ENCODE measurements at places on chromosomes 11 and 22.

- no peak for DNase-seq
Observed at GRCh38 chr11:14552089-14552488, 31.9 kb upstream of the PSMA1 start.

DNA sequence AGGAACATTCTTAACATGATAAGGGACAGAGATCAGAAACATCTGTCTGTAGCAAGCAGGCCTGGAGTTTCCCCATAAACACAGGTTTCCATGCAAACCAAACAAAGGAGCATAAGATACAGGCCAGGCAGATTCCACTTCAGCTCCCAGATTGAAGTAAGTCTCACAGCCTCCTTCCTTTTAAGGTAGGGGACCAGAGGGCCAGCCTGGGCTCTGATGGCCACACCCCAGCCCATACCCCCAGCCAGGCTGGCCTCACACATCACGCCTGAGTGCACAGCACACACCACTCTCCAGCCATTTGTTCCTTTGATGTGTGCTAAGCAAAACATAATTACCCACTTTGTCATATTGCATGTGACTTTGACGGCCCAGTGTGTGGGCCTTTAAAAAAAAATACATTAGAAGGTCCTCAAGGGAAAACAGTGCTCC is 518.7 kb downstream of the NTM start:
- DNase-seq = no peak

- no peak for DNase-seq
Observed at GRCh38 chr11:88114486-88115045, 60.7 kb downstream of the RAB38 start.

DNA sequence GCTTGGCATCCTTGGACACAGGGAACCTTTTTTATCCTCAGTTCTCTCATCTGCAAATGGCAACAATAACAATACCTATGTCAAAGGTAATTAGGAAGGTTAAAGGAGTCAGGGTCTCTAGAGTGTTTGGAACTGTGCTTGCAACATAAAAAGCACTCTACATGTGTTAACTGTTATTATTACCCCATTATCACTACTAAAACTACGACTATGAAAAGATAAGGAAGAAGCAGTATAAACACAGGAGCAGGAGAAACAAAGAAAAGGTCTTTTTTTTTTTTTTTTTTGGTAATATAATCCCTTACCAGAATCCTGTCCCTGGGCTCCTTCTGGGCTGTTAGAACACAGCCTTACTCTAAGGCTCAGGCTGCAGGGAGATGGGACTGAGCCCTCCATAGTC is 348.2 kb downstream of the CADM1 start:
- no peak for DNase-seq

DNA sequence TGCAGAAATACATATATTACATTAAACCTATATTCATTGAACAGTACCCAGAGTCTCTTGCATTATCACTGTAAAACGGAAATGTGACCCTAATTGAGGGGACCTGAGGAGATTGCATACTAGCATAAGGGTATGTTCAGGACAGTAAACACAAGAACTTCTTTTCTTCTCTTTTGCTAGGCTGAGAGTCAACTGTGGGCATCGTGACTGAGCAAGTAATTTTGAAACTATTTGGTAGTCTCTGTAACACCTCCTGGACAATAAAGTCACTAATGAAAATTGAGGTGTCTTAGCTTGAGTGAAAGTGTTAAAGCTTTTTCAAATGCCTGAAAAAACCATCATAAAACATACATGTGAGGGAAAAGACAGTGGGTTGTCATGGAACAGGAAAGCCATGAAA is 90.9 kb downstream of the PDHX start:
- no peak for DNase-seq

DNA sequence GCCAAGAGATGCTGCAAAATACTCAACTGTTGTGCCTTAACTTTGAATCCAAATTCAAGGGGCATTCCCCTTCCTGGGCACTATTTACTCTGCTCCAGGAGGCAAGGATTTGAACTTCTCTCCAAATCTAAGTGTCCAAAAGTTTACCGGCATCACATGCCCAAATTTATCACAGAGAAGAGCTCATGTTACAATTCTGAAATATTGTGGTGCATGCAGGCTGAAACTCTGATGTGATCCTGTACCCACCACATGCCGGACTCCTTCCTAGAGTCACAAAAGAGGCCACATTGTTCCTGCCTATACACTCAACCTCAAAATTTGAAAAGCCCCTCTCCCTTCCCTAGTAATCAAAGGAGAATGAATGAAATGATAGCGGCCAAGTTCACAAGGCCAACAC is 1.3 kb downstream of the TRAF6 start:
- no peak for DNase-seq

DNA sequence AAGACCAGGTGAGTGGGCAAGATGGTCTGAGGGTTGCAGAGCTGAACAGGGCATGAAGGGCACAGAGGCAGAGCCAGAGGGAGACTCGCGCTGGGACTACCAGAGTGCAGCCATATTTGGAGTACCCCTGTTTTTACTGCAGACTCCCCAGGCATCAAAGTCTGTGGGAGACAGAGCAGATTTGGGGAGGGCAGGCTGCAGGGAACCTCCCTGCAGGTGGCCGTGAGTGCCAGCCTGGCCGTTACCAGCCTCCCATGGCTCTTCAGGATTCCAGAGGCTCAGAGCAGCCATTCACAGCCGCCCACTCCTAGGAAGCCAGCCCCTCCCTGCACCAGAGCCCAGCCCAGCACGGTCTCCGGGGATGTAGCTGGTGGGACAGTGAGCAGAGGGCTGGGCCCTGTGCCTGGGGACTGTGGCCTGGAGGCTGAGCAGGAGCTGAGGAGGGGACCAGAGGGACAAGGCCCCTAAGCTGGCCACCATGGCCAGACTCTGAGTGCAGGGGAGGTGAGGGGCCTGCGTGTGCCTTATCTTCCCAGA is at the start of gene SEPTIN3:
SEPTIN3 (plus strand) TSS at position 334 of the 537 bp plus-strand sequence. CDS start 2,050 bp downstream, outside the sequence.
- DNase-seq = no peak

DNA sequence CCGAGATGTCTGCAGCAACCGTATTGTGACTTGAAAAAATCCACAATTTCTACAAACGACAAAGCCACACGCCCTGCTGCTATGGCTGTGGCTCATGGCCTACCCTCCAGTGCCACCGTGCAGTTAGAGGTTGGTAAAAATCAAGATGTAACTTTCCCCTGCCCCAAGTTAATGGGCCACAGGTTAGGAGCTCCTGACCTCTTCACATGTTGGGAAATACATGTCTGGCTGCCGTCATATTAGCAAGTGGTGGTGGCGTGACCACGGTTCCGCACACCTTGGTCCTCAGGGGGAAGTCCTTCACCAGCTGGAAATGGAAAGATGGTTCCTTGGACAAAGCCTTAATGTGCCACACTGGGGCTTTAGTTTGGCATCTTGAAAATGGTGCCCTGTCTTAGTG is 27.4 kb upstream of the CCND1 start:
- DNase-seq = no peak

GRCh38 chr22:45136594-45136993 is 27.1 kb upstream of the NUP50 start:
- DNase-seq = no peak

GRCh38 chr11:17767301-17767885 is 32.8 kb downstream of the KCNC1 start:
- DNase-seq = no peak

- no peak for DNase-seq
Observed at GRCh38 chr22:46737105-46737975, 712 bp downstream of the CERK start.

DNA sequence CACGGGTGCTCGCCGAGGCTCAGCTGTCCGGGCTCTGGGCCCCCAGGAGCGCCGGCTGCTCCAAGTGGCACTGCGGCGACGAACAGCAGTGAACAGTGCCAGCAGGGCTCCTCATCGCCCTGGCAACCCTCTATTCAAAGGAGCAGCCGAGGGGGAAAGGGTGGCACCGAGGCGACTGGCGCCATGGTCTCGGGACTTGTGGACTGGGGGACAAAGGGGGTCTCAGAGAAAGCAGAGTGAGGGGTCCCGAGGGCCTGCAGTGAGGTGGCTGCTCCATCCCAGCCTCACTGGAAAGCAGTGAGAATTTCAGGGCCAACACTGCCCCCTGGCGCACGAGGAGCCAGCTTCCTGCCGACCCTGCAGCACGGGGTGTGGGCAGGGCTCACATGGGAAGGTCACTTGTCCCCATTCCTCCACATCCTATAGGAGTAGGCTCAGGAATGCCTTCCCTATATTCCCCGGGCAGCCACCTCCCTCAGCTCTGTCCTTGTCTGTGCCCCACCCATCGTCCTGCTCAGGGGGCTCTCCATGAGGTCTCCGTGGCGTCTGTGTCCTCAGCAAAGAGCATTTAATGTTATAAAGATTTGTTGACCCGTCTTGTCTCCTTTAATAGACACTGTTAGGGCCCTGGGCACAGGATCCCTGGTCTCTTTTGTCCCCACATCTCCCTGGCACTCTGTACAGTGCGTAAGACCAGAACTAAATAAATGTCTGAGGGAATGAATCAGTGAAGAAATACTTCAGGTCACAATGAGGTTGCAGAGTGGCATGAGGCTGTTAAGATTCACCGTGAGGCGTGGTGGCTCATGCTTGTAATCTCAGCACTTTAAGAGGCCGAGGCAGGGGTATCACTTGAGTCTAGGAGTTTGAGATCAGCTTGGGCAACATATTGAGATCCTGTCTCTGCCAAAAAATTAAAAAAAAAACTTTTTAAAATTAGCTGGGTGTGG is 26.4 kb downstream of the LRFN4 start:
- DNase-seq = no peak

- no peak for DNase-seq
Observed at GRCh38 chr11:35624781-35625180, 6.5 kb downstream of the FJX1 start.

- no peak for DNase-seq
Observed at GRCh38 chr11:64285885-64286800, 495 bp downstream of the GPR137 start.

- DNase-seq = no peak
Observed at GRCh38 chr11:131064373-131064991, 148.2 kb upstream of the SNX19 start.

DNA sequence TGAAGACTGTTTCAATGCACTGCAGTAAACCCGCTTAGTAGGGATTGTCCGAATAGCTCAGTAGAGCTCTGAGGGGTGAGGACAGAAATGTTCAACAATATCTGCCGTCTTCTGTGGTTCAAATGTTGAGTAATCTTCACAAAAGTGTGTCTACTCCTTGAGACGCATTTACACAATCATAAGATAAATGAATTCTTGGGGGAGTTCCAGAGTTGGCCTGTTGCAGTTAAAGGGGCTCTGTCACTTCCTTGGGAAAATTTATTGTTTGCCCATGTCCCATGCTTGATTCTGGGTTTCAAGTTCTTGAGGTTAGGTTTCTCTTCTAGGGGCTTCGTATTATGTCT is 614 bp downstream of the ANO3 start:
- DNase-seq = no peak

DNA sequence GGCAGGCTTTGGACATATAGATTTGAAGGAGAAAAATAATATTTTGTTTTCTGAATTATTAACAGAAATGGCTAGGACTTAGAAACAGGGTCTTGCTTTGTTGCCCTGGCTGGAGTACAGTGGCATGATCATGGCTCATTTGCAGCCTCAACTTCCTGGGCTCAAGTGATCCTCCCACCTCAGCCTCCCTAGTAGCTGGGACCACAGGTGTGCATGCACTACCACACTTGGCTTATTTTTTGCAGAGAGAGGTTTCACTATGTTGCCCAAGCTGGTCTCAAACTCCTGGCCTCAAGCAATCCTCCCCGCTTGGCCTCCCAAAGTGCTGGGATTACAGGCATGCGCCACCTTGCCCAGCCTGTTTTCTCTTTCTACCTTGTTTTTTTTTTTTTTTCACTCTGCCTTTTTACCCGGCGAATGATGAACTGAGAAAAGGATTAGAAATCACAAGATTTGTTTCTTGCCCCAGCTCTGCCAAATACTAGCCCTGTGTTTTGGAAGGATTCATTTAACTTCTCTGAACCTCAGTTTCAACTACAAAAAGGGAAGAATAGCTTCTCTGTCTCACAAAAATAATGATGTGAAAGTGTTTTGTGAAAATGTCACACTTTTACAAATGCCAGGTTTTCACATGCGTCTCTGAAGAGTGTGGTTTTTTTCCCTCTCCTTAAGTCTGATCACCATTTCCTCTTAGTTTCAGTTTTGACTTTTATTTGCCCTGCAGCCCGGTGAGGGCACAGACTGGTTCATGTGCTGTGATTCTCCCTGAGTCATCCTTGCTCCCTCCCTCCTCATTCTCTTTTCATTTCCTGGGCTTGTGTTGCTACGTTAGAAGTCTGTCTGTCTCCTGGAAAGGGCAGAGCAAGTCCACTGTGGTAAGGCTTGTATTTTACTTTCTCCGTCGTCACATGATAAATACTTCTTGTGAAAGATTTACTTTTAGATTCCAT is 67.7 kb downstream of the BCL2L13 start:
- DNase-seq = no peak

- peak; percentile 10 for DNase-seq
Observed at GRCh38 chr22:33000342-33001280, 57.6 kb downstream of the SYN3 start.

DNA sequence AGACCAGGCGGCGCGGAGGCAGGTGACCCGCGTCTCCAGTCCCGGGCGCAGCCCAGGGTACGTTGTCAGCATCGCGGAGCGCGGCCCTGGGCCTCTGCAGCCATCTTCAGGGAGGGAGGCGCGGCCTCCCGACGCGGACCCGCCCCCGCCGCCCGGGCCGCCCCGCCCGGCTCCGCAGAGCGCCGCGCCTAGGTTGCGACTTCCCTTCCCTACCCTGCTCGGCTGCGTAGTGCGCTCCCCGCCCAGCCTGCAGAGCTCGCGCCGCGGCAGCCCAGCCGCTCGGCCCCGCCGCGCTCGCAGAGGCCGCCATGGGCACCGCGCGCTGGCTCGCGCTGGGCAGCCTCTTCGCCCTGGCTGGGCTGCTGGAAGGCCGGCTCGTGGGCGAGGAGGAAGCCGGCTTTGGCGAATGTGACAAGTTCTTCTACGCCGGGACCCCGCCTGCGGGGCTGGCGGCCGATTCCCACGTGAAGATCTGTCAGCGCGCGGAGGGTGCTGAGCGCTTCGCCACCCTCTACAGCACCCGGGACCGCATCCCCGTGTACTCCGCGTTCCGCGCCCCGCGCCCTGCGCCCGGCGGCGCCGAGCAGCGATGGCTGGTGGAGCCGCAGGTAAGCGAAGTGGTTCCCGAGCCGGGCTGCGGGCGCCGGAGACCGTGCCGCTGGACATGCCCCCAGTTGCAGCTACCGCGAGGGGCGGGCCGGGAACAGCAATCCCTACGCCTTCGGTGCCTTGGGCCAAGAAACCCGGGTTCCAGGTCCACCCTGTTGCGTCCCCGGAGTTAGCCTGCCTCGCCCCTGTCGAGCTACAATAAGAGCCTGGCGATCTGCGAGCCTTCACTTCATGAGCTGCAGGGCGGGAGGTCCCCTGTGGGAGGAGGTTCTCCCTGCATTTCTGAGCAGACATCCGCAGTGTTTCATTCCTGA is at the start of gene ENDOD1:
ENDOD1 (plus strand) TSS at position 227 of the 923 bp plus-strand sequence; CDS start at position 309, 82 bp downstream.
- DNase-seq = peak; percentile 75

- no peak for DNase-seq
Observed at GRCh38 chr11:68867066-68867465, 25.4 kb upstream of the CPT1A start.

Measured in activated CD8-positive, alpha-beta memory T cell treated with anti-CD3 and anti-CD28 coated beads for 1 hour (primary cell).